Stimulated activated naive CD4-positive, alpha-beta T cell treated with Interleukin-2 at 50 U/mL for 16 hours (primary cell): ENCODE measurements at places on chromosomes 1 and 21.

- no peak for DNase-seq
These were observed 276.9 kb downstream of the MATN1 start for GRCh38 chr1:30446508-30446907.

DNA sequence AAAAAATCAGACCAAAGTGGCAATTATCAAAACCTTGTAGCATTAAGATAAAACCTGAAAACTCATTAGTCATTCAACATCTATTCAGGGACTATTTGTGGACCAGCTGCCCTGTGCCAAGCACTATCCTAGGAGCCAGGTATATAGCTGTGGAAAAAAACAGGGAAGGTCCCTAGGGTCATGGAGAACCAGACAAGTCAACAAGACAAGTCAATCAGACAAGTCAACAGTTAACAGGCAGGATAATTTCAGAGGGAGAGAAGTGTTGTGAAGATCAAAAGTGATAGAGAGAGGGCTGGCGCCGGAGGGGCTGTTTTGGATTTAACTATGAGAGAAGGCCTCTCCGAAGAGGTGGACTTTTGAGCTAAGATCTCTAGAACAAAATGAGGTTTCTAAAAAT, 3.3 kb upstream of the ATP1A4 start:
- DNase-seq: no peak

GRCh38 chr1:160451859-160452232, 51.5 kb downstream of the VANGL2 start:
- no peak for DNase-seq

- DNase-seq: no peak
These were observed 16.3 kb upstream of the PADI2 start for GRCh38 chr1:17135530-17135929.

GRCh38 chr1:203082231-203082505, 3.6 kb downstream of the MYOG start:
- no peak for DNase-seq

GRCh38 chr1:11448373-11449099, 30.4 kb upstream of the DISP3 start:
- DNase-seq: no peak

DNA sequence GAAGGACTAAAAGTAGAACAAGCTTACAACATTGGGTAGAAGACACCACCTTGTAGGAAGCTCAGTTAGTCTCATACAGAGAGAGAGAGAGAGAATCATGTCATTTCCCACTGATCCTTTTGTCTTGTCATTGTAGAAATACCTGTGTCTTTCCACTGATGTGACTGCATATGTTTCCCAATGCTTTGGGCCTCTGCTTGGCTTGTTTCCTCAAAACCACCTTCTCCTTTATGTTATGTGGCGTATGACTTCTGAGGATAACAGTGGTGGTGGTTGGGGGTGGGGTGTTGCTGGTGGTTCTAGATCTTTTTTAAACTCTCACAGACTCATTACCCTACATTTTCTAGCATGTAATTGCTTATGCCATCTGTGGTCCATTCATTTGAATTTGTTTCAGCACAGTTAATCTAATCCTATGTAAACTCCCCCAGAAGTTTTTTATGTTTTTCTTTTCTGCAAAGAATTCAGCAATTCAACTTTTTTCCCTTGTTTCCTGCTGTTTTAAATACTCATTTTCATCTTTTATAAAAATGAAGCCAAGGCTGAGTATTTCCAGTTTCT, 9.3 kb downstream of the RGL1 start:
- DNase-seq: no peak

GRCh38 chr1:23559985-23560741, 862 bp upstream of the ID3 start:
- no peak for DNase-seq

GRCh38 chr1:107058245-107059032, 2.0 kb downstream of the PRMT6 start:
- no peak for DNase-seq

GRCh38 chr1:233520261-233521191, 93.4 kb upstream of the KCNK1 start:
- no peak for DNase-seq

DNA sequence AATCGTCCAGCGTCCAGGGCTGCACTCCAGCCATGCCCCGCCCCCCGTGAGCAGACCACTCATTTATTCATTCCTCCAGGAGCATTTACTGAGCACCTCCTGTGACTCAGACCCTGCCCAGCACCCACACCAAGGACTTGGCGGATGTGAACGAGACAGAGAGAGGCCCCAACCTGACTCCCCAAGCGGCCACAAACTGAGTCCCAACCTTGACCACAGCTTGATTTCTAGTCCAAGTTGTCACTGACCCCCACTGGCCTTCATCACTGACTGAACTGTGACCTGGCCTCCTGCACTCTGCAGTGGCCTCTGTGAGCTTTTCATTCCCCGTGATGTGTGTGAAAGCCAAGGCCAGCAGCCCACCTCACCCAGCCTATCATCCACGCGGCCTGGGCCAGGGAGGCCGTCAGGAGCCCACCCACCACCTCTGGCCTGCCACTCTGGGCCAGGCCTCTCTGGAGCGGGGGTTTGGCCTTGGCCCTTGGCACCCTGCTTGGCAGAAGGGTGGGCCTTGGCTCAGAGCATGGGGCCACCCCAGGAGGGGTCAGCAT, 19.3 kb upstream of the RUNX3 start:
- DNase-seq: no peak

DNA sequence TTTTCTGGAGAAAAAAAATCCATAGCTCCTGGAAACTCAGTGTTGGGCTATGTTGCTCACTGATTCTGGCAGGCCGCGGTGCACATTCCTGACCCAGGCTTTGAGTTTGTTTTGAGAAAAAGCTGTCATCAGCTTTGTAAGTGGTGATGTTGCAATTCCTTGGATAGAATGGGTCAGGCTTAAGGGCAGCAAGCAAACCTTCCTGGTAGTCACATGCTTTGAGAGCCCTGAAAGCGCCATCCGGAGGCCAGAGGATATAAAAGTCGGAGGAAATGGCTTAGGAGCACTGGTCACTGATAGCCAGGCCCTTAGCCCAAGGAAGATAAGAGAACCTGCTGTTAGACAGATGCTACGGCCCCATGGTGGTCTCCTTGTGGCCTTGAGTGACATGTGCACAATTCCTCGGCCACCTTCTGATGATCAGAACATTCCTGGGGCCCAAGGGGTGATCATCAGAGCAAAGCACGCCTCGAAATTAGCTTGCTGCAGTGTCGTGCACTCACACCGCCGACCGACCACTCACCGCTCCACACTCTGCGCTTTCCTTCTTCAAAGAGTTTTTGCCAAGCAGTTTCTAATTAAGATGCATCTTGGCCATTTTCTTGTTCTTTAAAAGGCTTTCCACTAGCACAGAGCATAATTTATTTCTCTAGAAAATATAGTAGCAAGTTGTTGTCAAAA, 78.6 kb downstream of the MAN1C1 start:
- DNase-seq: no peak

GRCh38 chr1:58883888-58884482, 100.1 kb upstream of the JUN start:
- no peak for DNase-seq

DNA sequence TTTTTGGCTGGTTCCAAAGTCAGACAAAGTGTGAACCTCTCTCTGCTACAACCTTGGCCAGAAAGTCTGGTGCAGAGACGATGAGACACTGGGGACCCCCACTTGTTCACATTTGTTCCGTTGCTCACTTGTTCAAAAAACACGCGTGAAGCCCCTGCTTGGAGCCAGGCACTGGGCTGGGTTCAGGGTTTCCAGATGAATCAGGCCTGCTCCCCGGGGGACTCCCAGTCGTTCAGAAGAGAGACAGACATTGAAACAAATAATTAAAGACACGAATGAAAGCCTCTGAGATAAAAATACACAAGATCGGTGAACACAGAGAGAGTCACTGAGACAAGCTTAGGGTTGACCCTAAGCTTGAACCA, 101.5 kb upstream of the RUNX3 start:
- peak; percentile 52 for DNase-seq

- no peak for DNase-seq
These were observed 1.2 kb downstream of the MIER1 start for GRCh38 chr1:66925944-66926343.

DNA sequence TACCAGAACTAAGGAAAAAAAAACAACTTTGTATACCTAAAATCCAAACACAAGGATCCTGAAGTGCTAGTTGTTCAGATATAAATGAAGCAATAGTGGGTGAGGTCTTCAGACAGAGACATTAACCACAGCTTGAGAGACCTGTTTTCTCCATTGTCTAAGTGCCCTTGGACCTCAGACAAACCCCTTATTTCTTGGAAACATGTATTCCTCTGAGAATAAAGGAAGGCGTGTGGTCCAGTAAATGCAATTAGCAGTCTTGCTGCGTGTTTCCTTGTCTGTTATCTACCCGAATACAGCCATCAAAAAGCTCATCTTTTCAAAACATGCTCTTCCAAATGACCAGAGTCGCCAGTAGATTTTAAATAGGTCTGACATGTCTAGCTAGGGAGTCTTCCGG, 291.1 kb upstream of the NFIA start:
- no peak for DNase-seq

DNA sequence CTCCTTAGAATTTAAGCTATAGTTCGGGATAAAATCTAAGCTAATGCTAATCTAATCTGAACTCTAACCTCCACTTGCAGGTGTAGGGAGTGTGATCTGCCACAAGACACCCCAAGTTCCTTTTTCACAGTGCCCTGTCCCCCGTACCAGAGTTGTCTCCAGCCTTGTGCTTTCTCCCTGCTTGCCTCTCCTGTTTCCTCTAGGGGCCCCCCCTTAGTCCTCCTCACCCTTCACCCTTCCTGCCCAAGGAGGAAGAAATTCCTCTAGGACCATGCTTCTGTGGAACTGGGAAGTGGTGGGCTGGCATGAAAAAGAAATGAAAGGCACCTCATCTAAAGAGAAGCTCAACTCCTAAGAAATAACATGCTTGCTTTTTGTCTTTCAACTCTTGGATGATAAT, 50.2 kb upstream of the BCL9 start:
- no peak for DNase-seq

GRCh38 chr1:42756956-42757891, 9.6 kb downstream of the P3H1 start:
- DNase-seq: no peak

GRCh38 chr1:229619002-229619401, 6.9 kb downstream of the TAF5L start:
- DNase-seq: no peak
